ENCODE measurements at places on chromosomes 2 and 18.

GRCh38 chr2:108533832-108534583 lies at the start of gene LIMS1:
Gene LIMS1 (plus strand): TSS chr2:108534470. CDS start chr2:108534563, 93 bp downstream.
- peak; percentile 93 for DNase-seq

DNA sequence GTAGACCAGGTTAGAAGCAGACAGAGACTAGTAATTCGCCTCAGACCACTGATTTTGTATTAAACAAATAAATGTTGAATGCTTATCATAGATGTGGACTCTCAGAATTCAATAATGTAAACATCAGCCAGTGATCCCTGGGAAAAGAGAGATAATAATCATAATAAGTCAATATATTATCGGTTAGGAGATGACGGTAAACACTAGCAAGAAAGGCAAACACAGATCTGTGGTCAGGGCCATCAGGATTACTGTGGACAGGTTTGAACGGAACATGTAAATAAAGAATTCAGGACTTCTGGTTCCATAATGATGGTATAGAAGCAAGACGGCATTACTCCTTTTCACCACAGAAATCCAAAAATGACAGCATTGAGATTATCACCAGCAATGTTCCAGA lies 861.6 kb downstream of the CBLN2 start:
- no peak for DNase-seq

GRCh38 chr2:127014630-127015029 lies 92.3 kb downstream of the BIN1 start:
- DNase-seq, result peak; percentile 95

- no peak for DNase-seq
Observed at GRCh38 chr2:15311201-15311907, 249.8 kb downstream of the NBAS start.

- DNase-seq, result no peak
Observed at GRCh38 chr2:8458503-8459459, 223.1 kb upstream of the ID2 start.

DNA sequence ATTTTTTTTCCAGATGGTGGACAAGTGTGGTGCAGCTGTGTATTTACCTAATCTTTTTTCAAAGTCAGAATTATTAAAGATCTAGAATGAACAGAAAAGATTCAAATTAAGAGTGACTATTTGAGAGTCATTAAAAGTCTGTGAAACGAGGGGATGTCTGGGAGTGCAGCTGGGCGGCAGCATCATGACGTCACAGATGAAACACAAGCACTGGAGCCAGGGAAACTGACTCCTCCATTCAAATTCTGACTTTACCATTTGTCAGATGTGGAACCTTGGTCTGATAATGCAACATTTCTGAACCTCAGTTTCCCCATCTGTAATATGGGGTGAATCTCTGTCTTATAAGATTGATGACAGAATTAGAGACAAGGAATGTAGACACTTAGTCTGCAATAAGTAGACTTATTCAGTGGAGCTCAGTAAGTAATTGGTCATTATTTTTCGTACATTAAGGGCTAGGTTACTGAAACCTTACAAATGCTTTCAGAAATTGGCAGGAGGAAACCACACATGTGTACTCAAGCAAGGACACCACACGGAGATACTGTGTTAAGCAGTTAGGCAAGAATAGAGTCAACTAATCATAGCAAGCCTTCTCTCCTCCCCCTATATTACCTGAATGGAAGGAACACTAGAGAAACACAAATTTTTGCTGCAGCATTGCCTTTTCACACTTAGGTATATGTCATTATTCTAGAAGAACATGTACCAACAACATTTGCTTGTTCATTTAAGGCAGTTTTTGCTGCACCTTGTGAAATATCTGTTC lies 27.8 kb upstream of the CXXC1 start:
- DNase-seq, result no peak

DNA sequence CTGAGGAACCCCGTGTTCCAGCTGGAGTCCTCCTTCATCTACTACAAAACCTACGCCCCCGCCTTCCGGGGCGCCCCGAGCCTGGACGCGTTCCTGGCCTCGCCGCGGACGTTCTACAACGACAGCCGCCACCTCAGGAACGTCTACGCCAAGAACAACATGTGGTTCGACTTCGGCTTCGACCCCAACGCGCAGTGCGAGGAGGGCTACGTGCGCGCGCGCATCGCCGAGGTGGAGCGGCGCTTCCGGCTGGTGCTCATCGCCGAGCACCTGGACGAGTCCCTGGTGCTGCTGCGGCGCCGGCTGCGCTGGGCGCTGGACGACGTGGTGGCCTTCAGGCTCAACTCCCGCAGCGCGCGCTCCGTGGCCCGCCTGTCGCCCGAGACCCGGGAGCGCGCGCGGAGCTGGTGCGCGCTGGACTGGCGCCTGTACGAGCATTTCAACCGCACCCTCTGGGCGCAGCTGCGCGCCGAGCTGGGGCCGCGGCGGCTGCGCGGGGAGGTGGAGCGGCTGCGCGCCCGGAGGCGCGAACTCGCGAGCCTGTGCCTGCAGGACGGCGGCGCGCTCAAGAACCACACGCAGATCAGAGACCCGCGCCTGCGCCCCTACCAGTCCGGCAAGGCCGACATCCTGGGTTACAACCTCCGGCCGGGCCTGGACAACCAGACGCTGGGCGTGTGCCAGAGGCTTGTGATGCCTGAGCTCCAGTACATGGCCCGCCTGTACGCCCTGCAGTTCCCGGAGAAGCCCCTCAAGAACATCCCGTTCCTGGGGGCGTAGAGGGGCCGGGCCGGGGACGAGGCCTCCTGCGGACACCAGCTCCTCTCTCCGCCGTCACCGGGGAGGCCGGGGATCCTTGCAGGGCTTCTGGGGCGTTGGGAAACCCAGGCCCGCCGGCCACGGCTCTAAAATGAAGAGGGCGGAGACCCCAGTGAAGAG lies 5.3 kb upstream of the NEU4 start:
- peak; percentile 67 for DNase-seq

GRCh38 chr2:120224735-120225548 lies 1.7 kb upstream of the TMEM185B start:
- no peak for DNase-seq

- peak; percentile 60 for DNase-seq
Observed at GRCh38 chr2:64019083-64019974, at the start of gene VPS54. Gene VPS54 (minus strand): TSS chr2:64019428. CDS start chr2:63983999, 35,429 bp downstream.

DNA sequence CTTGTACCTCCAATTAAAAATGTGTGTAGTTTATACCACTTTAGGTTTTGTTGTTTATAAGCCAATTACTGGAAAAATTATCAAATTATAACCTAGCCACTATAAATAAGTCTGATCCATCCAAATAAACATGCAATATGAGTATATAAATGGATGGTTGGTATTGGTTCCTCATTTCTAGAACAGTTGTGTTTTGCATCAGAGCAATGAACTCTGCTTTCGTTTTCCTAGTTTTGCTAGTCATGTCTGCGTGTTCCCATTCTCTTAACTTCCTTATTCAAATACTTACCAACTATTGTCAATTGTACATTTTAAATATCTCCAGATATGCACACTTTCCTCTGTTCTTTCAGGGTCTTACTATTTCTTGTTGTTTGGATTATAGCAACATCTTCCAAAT lies 641.7 kb downstream of the NR4A2 start:
- no peak for DNase-seq

- no peak for DNase-seq
Observed at GRCh38 chr2:161116509-161116908, 43.7 kb upstream of the TANK start.

Measured in foreskin fibroblast (primary cell).